NCI-H1417 (cell line): ENCODE measurements at places on chromosomes 7 and 10.

- DNase-seq = peak; percentile 90
These were observed 22.0 kb downstream of the CDCA7L start for GRCh38 chr7:21923658-21924057.

- peak; percentile 25 for DNase-seq
These were observed 221.7 kb downstream of the PLXNA4 start for GRCh38 chr7:132354527-132354926.

DNA sequence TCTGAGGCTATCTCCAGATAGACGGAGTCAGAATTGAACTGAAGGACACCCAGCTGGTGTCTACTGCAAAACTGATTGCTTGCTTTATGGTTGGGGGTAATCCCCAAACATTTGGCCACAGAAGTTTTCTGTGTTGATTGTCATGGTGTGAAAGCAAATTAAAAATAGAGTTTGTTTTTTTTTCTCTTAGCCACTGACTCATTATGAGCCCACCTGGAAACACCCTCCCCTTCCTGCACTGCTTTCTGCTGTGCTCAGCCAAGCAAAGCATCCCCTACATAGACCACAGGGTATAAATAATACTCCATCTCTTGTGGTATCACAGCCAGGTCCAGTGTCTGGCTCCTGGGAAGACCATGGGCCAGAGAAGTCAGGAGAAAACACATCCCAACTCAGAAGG lies 6.5 kb upstream of the VWC2 start:
- no peak for DNase-seq

DNA sequence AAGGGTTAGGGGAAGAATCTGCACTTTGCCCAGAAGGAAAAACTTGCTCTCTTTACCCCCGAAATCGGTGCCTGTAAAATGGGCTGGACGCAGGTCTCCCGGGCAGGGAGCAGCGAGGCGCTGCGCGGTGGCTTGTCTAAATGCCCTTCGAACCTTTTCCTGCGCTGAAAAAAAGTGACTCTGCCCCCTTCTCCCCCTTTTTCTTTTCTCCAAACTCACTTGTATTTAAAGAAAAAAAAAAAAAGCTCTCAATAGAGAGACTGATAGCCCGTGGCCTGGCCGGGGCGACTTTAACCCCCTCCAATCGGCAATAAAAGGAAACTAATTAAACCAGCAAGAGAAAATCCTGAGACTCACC lies 286 bp downstream of the SP8 start:
- DNase-seq = no peak

- no peak for DNase-seq
These were observed 71.9 kb upstream of the DUSP5 start for GRCh38 chr10:110425684-110426293.
